ENCODE measurements at places on chromosomes 1 and 21.

DNA sequence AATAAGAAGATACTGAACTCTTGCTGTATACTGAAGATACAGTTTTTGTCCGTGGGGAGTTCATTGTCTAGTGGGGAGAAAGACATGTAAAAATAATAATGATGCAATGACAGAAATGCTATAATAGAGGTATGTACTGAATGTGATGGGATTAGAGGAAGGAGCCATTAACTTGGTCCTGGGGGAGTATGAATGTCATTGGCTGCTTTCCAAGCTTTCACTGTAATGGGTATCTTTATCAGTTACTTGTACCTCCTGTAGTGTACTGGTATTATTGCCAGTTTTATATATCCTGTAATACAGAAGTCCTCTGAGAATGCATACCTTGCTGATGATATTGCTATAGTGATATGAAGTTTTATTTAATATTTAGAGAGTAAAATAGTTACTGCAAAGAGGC, 7.4 kb downstream of the BTBD8 start:
- no peak for DNase-seq

- no peak for DNase-seq
Observed at GRCh38 chr1:47754221-47754620, 243.0 kb downstream of the TRABD2B start.

DNA sequence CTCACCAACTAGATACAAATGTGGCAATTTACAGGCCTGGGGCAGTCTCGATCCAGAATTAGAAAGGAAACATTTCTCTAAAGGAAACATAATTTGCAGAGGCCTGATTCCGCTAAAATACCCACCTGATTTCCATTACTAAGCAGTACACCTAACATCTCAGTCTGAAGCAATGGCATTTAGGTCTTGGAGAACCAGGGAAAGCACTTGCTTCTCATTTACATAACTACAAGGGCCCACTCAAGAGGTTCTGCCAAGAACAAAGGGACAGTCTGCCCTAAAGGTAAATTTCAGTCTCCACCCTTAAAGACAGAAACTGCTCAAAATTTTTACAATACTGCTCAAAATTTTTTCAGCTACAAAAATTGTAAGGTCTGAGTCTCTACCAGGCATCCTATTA, 123.7 kb upstream of the GJB5 start:
- no peak for DNase-seq

GRCh38 chr1:201421041-201421440, 489 bp downstream of the TNNI1 start:
- no peak for DNase-seq

- DNase-seq, result no peak
Observed at GRCh38 chr1:198563583-198563982, 23.1 kb upstream of the ATP6V1G3 start.

All from germinal center (tissue), 1 donor.